ENCODE measurements at places on chromosomes 16 and 17.

GRCh38 chr16:11016993-11017392, 72.6 kb downstream of the CLEC16A start:
- DNase-seq, result no peak

GRCh38 chr16:49601576-49601975, 228.0 kb downstream of the C16orf78 start:
- DNase-seq, result no peak

GRCh38 chr17:78341559-78342448, 18.1 kb downstream of the SOCS3 start:
- peak; percentile 57 for DNase-seq

DNA sequence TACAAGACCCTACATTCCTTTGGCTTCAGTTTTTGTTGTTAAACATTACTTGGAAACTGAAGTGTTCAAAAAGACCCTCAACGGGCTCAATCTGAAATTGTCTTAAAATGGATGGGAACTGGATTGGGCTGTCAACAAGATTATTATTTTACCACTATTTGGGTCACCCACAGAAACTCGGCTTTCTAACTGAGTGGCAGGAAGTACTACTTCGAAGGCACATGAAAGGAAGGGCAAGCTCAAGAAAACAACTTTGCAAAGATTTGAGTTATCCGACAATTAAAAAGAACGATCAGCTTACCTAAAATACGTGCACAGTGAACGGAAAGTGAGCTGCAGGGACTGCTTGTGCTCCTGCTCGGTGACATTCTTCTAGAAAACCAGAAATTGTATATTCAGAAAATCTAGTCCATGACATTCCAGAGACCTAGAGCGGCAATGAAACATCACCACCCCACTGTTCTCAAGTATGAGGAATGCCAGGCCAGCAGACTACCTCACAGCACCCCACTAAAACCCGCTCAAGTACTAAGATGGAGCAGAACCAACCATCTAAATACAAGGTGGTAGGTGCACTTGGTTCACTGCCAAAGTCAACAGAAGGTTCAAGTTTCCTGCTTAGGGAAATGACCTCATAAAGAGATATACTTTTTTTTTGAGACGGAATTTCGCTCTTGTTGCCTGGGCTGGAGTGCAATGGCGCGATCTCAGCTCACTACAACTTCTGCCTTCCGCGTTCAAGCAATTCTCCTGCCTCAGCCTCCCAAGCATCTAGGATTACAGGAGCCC, 60.5 kb downstream of the ZZEF1 start:
- DNase-seq, result no peak

- DNase-seq, result no peak
These were observed at the start of gene ASPA for GRCh38 chr17:3475812-3476610. TSS of gene ASPA (plus strand) at chr17:3475997. CDS start at chr17:3476160, 163 bp downstream.

DNA sequence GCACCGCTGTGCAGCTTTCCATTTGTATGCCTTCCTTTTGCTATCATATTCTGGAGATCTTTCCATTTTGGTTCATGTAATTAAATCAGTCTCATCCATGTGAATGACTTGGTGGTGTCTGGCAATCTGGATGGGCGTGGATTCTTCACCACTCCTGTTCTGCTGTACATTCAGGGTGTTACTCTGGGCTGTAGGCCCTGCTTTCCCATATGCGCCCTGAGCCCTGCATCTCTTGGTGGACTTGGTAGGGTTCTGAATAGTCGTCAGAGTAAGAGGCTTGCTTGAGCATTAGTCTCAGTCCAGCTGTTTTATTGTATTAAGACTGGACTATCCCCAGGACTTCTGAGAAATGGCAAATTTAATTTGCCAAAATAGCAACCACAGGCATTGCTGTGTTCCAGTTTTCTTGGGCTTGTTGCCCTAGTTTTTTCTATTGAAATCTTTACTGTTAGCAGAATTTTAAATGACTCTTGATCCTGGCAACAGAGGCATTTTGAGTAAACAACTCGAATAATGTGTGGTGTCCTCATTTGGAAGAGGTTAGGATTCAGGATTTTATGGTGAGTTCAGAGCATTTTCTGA, 14.9 kb downstream of the BANP start:
- no peak for DNase-seq

GRCh38 chr16:88883117-88883895, 16.8 kb upstream of the PABPN1L start:
- no peak for DNase-seq

- no peak for DNase-seq
These were observed 19.8 kb upstream of the BBS2 start for GRCh38 chr16:56539656-56540055.

GRCh38 chr16:12548270-12548983, 255.3 kb downstream of the CPPED1 start:
- DNase-seq, result no peak

DNA sequence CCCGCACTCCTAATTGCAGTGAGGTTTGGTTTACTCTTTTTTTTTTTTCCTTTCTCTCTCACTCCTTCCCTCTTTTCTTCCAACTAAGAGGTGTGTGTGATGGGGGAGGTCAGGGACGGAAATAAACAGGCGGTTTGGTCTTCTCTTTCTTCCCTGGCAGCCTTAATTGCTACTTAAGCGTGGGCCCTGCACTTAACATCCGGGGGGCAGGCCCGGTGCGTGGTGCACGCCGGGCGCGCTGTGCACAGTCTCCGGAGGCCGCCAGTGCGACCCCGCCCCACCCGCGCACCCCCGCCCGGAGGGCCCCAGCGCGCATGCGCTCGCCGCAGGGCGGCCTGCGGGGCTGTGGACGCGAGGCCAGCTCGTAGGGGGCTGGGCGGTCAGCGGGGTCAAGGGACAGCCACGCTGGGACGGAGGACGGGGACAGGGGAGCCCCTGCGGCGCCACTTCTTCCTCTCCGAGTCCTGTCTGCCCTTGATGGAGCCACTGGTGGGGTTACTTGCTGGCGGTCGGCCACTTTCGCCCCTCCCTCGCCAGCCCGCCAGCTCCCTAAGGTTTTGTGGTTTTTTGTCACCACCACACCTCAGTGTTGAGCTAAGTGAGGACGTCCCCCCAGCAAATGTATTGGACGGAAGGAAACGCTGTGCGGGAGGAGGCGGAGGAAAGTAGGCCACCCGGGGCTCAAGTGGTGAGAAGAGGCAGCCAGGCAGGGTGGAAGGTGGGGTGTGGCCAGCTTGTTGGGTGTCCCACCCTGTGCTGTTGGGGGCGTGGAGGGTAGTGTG, 120.9 kb downstream of the MRM1 start:
- DNase-seq, result peak; percentile 81

- DNase-seq, result no peak
These were observed 124.9 kb upstream of the KCNJ16 start for GRCh38 chr17:69949973-69950695.

DNA sequence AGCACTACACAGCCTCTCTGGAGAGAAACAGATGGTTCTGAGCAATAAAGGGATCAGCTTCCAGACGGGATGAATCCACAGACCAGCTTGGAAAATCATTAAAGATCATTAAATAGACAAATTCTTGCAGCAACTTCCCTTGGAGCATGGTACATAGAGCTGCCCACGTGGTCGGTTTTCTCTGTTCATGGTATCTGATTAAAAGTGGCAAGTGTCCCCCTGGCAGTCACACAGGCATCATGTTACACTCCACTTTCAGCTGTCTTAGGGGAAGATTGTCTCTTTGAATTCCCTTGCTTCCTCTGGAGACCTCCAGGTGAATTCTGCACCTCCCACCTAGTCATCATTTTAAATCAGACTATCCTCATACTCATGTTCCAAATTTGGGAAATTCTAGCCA, 92.2 kb upstream of the CACNG3 start:
- no peak for DNase-seq
